ENCODE measurements at places on chromosomes 5 and 9.

DNA sequence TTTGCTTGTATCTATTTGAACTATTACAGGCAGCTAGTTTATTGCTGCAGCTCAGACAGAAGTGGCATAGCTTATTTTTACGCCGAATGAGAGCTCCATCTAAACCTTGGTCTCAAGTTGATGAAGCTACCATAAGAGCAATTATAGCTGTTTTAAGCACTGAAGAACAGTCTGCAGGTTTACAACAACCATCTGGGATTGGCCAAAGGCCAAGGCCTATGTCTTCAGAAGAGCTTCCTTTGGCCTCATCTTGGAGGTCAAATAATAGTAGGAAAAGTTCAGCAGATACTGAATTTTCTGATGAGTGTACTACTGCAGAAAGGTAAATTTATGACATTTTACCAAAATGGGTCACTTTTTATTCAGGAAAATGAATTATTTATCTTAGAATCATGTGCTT, 67.9 kb downstream of the YTHDC2 start:
- DNase-seq = no peak

GRCh38 chr5:93018461-93018860, 562.6 kb downstream of the NR2F1-AS1 start:
- DNase-seq = no peak

- DNase-seq = no peak
These were observed 400.3 kb downstream of the ZSWIM6 start for GRCh38 chr5:61732369-61732768.

DNA sequence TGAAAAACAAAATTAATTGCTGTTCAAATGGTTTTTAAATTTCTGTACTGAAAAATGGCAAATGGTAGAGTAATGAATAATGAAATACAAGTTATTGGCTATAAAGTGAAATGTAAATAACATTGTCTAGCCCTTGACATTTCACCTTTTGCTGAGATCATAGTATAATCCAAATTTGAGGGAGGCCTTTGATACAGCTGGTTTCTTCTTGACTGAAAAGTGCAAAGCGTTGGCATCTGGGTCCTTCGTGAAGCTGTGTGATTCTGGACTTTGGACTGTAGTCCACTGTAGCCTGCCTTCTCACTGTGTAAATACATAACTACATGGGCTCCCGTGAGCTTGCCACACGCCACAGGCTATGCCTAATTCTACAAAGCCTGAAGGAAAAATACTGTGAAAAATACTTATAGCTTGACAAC, 52.3 kb downstream of the ARHGEF28 start:
- DNase-seq = no peak

GRCh38 chr5:67774267-67774552, 441.3 kb upstream of the PIK3R1 start:
- no peak for DNase-seq

DNA sequence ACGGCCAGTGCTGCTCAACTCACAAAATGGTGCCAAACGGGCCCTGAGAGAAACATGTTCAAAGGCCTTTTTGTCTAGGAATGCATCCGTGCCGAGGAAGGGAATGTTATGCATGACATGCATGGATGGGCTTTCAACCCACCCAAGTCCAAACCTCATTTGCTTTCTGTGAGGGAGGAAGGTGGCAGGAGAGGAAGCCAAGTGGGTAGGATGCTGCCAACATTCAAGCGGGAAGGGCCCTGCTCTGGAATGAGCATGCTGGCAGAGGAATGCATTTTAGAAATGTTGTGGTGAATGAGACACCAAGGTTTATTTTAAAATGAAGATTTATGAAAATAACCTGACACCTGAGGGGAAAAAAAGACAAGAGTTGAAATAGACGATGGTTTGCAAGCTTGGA, 479.1 kb downstream of the CCDC171 start:
- DNase-seq = no peak
